ENCODE measurements at places on chromosomes 1 and 21.

GRCh38 chr1:224201383-224201782, 18.3 kb downstream of the DEGS1 start:
- DNase-seq = no peak

GRCh38 chr1:166915941-166916340, 39.9 kb upstream of the TADA1 start:
- DNase-seq = no peak

- no peak for DNase-seq
Observed at GRCh38 chr1:118250232-118250631, 65.2 kb upstream of the SPAG17 start.

GRCh38 chr1:59057211-59057694, 239.6 kb upstream of the FGGY start:
- DNase-seq = no peak

GRCh38 chr1:34924759-34925555, 4.5 kb downstream of the DLGAP3 start:
- peak; percentile 63 for DNase-seq

DNA sequence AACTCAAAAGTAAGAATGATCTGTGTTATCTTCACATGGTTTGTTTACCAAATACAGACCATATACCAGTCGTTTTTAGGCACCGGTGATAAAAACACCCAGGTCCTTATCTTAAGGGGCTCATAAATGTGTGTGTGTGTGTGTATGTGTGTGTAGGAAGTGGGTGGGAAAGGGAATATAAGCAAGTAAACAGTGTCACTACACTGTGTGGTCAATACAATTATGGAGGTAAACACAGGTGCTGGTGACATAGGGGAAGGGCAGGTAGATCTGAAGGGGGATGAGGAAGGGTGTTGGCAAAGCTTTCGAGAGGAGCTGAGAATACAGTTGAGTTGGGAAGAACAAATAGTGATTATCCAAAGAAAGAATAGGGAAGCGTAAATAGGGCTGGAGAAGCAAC, 19.1 kb upstream of the MRPS6 start:
- no peak for DNase-seq

DNA sequence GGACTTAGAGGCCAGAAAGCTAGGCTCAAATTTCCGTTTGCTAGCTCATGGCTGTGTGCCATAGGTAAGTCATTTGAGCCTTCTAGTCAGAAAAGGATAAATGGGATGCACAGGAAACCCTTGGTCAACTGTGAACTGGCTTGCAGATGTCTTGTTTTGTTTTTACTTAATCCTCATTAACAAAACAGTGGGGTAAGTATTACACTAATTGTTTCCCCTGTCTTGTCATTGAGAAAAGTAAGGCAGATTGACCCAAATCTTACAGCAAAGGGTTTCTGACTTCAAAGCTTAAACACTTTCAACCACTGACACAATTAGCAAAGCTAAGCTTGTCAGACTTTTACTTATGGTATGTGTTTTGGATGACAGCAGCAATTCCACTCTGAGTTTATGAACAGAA, 291.3 kb downstream of the NTNG1 start:
- no peak for DNase-seq

DNA sequence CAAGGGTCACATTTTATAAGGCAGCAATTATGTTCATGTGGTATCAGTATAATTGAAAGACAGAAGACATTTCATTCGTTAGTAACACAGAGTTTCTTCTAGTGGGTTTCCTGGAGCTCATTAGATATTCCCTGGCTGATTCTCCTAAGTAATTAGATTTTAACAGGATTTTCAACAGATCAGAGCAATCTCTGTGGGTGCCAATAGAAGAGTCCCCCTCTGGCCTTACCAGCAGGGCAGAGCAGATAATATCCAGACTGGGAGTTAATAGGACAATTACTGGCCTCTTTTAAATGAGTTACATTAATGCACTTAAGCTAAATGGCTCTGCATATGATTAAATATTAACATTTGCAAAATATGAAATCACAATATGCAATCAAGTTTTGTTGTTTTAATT, 74.2 kb upstream of the FOXD3 start:
- DNase-seq = no peak

DNA sequence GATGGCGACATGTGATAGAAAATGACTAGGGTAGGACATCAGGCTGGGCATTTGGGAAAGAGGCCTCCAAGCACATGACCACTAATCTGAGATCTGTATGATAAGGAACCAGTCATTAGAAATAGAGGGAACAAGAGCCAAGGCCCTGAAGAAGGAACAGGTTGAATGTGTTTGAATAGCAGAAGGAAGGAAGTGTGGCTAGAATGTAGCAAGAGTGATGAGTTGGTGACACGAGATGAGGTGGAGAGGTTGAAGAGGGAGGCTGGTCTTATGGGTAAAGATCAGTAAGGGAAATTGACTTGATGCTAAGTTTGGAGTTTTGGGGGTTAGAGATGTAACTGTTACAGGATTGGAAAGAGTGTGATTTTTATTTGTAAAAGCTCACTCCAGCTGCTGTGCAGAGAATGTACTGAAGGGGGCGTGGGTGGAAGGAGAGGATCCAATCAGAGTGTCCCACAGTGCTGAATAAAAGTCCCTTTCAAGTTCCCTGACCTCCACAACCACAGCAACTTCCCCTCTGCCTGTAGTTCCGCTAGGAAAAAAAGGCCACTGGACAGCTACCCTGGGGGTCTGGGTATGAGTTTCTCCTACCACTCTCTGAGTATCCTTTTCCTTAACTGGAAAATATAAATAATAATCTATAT, 295.0 kb downstream of the OMA1 start:
- no peak for DNase-seq

DNA sequence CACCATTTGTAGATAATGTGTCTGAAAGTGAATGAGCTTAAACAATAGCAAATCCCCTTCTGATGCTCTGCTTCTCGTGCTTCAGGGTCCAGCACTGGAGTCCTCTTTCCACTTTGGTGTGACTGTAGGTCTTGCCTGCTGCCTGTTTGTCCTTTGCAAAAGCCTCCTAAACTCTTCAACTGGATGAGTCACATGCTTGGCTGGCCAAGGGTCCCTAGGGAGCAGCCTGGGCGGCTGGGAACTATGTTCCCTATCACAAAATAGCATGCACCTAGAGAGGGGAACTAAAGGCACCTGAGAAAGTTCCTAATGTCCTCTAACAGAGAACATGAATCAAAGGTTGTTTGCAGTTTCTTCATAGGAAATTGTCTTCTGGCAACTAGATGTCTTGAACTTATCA, 607.2 kb upstream of the PLXNA2 start:
- DNase-seq = no peak

DNA sequence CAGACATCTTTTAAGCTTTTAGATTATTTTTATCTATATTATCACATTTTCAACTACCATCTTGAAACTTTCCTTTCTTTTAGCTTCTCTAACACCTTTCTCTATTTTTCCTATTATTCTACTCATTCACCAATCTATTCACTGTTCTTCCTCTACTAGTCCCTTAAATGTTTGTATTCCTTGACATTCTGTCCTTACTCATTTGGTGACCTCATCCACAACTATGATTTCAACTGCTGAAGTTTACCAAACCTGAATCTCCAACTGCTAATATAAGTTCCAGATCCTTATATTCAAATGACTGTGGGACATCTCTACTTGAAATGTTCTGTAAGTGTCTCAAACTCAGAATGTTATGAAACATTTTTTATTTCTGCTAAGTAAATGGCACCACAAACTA, 49.2 kb downstream of the TUT4 start:
- DNase-seq = no peak

DNA sequence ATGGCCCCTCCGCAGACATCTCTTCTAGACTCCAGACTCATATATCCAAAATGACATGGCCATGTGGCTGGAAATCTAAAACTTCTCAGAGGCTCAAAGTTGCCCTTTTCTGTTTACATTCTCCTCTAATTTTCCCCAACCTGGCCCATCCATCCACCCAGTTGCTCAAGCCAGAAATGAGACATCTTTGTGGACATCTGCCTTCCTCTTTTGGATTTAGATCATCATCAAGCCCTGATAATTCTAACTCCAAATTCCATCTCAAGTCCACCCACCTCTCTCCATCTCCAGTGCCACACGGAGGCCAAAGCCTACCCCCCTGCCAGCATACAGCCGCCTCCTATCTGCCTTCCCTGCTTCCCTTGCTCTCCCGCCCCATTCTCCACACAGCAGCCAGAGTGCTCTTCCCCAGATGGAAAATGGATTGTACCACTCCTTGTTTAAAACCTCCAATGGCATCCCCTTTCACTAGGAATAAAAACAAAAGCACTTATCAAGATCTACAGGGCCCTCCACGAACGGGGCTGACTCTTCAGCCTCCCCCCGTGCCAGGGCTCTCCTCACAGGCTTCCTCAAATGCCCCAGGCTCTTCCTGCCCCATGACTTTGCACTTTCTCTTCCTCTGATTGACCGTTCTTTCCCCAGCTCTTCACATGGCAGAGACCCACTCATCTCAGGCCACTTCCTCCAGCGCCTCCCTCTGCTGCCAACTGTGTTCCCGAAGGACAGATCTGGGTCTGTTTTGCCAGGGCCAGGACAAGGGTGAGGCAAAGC, 40.1 kb downstream of the SYT6 start:
- DNase-seq = no peak

- no peak for DNase-seq
Observed at GRCh38 chr1:70720521-70720920, 309.5 kb downstream of the CTH start.

Data from GM19239 (cell line).